ENCODE measurements at places on chromosomes 2 and 18. TPM values are rescaled to one million over a fixed set of nuclear protein-coding genes. Genes with fewer than 3 reads are reported as not detected.

DNA sequence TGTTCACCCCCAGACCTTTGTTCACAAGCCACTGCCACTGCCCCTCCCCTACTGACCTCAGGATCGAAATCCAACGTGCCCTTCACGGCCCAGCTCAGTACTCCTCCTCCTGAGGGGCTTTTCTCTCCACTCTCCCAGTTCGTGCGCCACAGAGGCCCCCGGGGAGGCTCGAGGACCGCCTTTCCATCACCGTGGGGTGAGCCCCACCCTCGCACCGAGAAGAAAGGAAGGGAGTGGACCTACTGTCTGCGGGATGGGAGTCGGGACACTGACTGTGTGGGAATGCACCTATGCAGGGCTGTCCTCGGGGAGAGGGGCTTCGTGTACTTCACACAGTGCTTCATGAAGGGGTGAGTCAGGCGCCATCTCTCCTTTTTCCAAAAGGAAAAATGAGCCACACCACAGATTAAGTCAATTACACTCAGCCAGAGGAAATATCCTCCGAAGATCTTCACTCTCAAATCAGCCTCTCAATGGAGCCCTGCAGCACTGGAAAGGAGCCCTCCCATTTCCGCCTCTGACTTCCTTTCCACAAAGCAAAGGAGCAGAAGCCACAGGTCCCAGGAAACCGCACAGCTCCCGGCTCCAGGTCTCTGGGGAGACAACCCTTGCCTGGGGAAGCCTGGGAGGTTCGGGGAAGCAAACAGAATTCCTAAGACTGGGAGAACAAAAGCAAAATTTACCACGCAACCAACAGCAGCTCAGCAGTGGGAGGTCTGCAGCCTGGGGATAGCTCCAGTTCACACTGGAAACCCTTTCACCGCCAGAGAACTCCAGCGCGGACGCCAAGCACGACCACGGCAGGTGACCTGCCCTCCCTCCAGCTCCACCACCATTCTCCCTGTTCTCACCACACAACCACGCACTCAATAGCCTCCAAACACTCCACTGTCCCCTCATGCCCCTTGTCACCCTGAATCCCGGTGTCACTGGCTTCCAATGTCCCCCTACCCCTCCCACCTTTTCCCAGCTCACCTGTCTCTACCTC, 21.6 kb downstream of the ADCY3 start:
- DNase-seq: no peak

DNA sequence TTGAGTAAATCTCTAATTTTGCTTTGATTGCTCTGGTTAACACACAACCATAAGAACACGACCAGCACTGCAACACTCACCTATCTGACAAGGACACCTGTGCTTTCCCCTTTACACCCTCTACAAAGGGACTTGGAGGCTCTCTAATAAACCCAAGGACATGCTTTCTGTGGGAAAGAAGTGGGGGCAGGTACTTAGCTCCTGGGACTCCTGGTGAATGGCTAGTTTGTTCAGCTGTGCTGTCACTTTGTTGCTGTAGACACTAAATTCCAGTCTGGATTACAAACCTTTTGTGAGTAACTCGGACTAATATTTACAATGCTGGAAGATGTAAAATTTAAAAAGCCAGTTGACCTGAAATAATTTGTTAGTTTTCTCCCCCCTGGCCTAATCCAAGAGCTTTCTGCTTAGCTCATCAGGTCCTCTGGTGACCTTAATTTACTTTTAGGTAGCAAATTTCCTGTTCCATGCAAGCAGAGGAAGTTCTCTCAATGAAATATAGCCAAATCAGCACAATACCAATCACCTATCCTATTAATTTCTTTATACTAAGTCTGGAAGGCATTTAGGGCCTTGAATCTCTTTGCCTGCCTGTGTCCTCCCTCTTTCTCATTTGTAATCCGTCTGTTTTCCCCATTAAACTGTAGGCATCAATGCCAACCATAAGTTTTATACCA, 67.5 kb downstream of the PLCL1 start:
- no peak for DNase-seq

The PDE11A gene
- 1.5 TPM for polyA plus RNA-seq

GRCh38 chr18:67969458-67969857, 452.9 kb upstream of the DSEL start:
- DNase-seq: no peak

The SCN7A gene
- 6.7 TPM for polyA plus RNA-seq

The SLC23A3 gene
- 6.2 TPM for polyA plus RNA-seq

DNA sequence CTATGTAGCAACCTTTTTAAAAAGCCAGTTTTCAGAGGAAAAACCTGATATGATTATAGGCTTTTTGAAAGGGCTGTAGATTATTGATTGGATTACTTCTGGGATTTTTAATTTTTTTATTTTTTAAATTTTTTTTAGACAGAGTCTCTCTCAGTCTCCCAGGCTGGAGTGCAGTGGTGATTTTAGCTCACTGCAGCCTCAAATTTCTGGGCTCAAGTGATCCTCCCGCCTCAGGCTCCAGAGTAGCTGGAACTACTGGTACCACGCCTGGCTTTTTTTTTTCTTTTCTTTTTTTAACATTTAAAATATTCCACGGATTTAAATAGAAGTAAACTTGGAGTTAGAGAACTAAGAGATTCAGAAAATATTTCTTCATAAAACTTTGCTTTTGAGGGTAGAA, 1.2 kb downstream of the MRPL19 start:
- no peak for DNase-seq

GRCh38 chr18:77139619-77140018, 7.0 kb upstream of the MBP start:
- DNase-seq: no peak

GRCh38 chr2:144240656-144241339, 279.1 kb downstream of the ZEB2 start:
- DNase-seq: no peak

- no peak for DNase-seq
Observed at GRCh38 chr2:195471163-195471562, 185.9 kb upstream of the SLC39A10 start.

The GPR75 gene
- polyA plus RNA-seq: 3.3 TPM

The ATF2 gene
- 34.2 TPM for polyA plus RNA-seq

The PECR gene
- 34.5 TPM for polyA plus RNA-seq

Measured in large intestine (tissue), 12 donors.